ENCODE measurements at places on chromosomes 13 and 19.

DNA sequence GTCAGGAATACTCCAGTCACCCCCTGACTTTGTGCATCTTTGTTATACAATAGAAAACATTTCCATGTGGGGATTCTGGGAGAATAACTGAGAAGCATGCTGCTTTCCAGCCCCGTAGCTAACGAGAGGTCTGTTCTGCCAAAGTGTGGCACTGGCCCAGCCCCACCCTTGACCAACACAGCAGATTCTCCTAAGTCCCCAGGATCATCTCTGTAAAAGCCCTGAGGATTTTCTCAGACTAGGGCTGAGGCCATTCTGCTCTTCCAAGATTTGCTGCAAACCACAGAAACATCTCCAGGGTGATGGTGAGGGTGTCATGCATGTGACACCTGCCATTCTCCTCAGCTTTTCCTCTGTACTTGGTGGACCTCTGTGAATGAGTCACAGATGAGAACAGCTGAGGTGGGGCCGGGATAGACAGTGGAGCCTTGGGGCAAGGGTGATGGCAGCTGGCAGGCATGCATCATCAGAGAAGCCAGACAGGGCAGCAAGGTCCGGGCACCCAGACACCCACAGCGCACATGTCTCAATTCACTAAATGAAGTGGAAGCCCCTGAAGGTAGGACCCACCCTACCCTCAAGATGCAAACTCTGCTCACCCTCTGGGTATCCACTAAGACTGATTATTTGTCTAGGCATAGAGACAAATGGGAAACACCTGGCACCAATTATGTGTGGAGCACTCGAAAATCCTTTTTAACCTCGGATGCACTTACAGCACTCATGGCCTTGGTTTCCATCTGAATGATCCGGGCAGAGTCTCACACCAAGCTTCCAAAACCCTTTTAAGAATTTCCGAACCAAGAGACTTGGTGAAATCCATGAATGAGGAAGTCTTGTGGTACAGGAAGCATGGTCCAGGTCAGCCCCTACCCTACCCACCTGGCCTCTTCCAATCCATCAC, 20.1 kb upstream of the DOCK9 start:
- no peak for DNase-seq

- peak; percentile 32 for DNase-seq
These were observed at the start of gene GAS6 for GRCh38 chr13:113863524-113864272. TSS of gene GAS6 (minus strand) at chr13:113864076. CDS start at chr13:113863920, 156 bp downstream.

- DNase-seq: no peak
These were observed 442 bp upstream of the RFC3 start for GRCh38 chr13:33817513-33817900.

DNA sequence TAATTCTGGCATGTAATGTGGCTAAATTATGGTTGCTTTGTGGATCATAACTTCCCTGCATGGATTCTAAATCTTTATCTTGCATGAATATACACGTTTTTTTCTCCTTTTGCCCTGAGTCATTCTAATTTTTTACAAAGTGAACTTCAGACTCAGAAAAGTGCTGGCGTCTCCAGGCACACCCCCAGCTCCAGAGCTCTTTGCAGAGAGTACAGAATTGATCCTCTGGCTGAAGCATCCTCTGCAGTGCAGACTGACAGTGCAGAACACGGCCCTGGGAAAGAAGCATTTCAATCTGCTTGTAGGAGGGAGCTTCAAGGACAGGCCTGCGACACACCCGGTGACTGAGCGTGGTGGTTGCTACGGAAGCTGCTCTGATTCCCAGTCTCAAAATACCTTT, 228.1 kb downstream of the FGF9 start:
- DNase-seq: no peak

DNA sequence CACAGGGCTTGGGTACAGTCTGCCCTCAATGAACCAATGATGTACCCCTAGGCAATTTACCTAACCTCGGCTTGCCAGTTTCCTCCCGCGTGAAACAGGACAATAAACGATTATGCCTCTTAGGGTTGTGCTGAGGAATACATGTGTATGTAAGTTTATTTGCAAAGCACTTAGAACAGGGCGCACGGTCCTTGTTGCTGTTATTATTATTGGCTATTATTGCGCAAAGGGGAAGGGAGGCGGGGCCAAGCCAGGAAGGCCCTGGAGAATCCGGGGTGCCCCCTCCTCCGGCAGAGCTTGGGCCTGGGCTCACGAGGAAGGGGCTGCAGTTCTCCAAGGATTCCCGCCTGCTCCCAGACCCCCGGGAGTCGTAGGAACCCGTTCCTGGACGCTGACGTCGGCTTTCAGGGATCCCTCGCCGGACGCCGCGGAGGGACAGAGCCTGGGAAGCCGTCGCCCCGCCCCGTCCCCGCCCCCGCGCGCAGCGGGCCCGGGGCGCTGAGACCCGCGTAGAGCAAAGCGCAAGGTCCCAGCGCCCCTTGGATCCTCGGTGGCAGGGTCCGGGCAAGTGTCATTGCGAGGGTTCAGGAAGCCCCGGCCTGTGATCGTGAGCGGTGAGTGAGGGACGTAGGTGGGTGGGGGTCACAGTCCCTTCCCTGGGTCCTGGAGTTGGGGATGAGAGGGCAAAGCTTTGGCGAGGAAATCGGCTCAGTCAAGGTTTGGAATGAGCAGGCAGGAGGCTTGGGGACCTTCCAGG, at the start of gene TMEM91:
Gene TMEM91, plus strand, starts transcription at position 293 of the 757 bp plus-strand sequence. CDS start 1,777 bp downstream, outside the sequence.
- DNase-seq: peak; percentile 64
